Activated naive CD4-positive, alpha-beta T cell (primary cell): ENCODE measurements at places on chromosomes 2 and 18.

- no peak for DNase-seq
Observed at GRCh38 chr2:5385596-5385995, 306.6 kb upstream of the SOX11 start.

GRCh38 chr2:204486805-204487204 lies 58.5 kb upstream of the PARD3B start:
- DNase-seq = no peak

GRCh38 chr2:227423656-227424499 lies 36.1 kb upstream of the SCYGR1 start:
- DNase-seq = no peak

DNA sequence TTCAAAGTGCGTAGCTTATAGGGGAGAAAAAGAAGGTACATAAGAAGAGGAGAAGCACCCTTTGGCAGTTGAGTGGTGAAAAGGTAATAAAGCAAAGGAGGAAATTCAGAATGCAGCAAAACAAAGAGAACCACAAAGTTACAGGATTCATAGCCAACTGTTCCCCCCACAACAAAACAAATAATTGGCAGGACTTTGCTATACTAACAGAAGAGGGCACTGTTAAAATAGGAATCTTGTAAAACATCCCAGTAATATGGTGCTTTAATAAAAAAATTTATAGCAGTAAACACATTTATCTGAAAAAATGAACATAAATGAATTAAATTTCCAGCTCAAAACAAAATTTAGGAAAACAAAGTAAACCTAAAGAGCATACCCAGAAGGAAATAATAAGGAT lies 42.3 kb downstream of the R3HDM1 start:
- no peak for DNase-seq

GRCh38 chr2:105426626-105427292 lies 27.9 kb upstream of the FHL2 start:
- no peak for DNase-seq

GRCh38 chr2:165149439-165149838 lies 54.4 kb downstream of the SCN3A start:
- no peak for DNase-seq

DNA sequence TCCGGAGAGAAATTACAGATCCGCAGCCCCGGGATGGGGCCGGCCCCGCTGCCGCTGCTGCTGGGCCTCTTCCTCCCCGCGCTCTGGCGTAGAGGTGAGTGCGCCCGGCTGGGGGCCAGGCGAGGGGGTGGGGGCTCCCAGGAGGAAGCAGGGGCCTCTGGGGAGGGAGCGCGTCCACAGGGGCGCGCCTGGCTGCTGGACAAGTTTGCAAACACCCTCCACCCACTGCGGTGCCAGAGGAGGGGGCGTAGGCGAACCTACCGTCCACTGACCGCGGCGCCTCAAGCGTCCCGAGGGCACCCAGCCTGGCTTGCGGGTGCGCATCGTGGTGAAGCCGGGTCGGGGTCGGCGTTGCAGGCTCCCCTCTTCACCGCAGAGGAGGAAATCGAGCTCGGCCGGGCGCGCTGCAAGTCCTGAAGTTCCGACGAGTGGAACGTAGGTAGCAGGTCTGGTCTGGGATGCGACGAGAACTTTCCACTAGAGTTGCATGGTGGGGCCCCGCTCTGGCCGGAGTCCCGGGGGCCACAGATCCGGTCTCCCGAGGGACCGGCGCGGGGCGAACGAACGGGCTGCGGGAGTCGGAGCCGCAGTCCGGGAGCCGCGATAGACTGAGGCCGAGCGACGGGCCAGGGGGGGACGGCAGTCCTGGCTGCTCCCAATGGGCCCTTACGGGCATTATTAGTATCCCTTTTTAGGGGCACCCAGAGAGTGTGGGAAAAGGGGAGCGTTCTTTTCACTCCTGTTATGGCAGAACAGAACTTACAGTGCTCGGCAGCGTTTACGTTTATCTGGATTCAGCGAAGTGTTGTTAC lies 502 bp downstream of the MERTK start:
- no peak for DNase-seq

GRCh38 chr18:6661692-6662415 lies 67.7 kb upstream of the ARHGAP28 start:
- DNase-seq = no peak

- no peak for DNase-seq
Observed at GRCh38 chr2:149800624-149801542, 213.3 kb upstream of the MMADHC start.

- DNase-seq = no peak
Observed at GRCh38 chr18:30527226-30527625, 515.3 kb downstream of the DSC3 start.

GRCh38 chr18:12880541-12880910 lies 3.5 kb downstream of the PTPN2 start:
- DNase-seq = no peak

DNA sequence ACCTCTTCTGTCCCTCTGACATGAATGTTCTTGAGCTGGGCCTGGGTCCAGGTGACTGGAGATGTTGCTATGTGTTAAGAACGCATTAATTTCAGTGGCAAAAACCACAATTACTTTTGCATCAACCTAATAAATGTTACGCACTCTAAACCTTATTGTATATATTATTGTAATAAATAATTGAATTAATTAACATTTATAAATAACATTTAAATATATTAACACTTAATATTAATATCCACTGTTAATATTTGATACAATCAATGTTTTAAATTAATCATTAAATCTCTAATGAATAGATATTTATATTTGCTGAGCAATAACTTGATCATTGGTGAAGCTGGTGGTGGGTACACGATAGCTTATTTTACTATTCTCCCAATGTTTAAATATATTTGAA lies 97.4 kb downstream of the KCNF1 start:
- DNase-seq = no peak

DNA sequence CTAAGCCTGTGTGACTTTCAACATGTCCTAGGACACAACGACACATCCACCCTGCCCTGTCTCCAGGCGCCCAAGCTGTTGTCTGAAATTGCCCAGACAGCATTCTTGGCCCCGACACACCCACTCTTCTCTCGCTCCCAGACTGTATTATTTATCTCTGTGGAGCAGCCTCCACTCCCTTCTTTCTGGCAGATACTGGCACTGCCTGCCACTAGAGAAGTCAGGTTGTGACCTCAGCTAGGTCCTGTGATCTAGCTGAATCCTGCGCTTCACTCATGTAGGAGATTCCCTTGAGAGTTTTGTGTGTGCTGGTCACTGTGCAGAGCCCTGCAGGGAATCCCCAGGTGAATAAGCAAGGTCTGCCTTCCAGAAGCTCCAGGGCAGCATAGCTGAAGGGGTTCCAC lies 77.1 kb upstream of the TNP1 start:
- DNase-seq = no peak

GRCh38 chr2:212073360-212073759 lies 465.2 kb downstream of the ERBB4 start:
- DNase-seq = no peak

DNA sequence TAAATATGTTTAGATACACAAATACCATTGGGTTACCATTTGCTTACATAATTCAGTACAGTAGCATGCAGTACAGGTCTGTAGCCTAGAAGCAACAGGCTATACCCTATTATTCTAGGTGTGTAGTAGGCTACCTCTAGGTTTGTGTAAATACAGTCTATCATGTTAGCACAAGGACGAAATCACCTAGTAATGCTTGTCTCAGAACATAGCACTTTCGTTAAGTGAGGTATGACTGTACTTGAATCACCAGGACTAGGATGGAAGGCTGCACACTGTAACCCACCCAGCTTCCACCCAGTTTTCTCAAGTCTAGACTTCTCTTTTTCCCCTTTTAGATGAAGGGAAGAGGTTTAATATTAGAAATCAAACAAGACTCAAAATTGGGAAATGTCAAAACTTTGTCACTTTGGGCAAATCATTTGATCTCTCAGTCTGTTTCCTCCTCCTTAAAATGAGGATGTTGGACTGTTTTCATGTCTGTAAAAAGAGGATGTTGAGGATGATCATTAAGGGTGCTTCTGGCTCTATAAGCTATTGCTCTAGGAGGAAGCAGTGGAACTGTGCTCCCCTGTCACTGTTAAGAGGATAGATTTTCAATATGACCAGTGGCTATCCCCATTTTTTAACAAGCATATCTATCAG lies 3.7 kb upstream of the SOCS6 start:
- DNase-seq = no peak

DNA sequence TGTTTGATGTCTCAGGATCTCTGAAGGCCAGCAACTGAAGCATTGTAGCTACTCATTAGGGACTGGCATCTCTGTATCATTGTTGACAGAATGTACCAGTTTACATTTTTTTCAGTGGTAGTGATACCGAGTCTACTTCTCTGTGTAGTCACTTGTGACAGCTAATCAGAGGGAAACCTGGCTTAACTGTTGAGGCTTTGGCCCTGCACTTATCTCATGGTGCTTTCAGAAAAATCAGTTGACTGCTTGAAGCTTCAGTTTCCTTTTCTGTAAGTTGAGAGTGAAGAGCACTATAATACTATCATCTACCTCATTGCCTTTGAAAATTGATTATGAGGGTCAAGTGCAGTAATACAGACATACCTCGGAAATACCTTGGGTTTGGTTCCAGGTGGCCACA lies 90.0 kb downstream of the COMMD1 start:
- DNase-seq = no peak

DNA sequence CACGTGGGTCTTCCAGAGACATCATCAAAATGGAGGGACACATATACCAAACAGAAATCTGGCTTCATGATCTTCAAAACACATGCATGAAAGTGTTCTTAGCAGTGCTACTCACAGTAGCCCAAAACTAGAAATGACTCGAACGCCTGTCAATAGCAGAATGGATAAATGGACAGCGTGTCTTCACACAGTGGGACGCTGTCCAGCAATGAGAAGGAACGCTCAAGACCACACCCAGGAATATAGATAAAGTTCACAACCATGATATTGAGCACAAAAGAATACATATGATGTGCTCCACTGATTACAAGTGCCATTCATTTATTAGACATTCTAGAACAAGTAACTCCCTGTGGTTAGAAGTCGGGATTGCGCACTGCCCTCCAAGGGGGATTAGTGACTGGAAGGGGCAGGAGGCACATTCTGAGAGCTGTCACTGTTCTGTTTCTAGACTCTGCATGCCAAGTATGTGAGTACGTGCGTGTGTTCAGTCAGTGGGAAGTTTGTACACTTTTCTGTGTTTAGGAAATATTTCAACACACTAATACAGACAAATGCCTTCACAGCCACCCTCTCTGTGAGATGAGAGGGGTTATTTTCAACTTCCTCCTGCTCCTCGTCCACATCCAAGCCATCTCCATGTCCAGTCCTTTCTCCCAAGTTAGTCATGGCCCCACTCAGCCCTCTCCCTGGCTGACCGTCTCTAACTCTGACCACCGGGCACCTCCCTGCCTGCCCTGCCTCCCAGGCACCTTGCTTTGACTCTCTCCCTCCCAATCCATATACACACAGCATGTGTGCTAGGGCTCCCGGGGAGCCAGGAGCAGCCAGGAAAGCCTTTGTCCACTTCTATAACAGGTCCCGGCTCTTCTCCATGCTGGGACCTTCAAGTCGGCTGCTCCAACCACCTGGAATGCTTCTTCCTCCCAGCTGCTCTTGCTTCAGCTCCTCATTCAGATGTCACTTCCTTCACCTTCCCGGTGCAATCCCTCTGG lies 26.9 kb upstream of the TNS1 start:
- DNase-seq = no peak

DNA sequence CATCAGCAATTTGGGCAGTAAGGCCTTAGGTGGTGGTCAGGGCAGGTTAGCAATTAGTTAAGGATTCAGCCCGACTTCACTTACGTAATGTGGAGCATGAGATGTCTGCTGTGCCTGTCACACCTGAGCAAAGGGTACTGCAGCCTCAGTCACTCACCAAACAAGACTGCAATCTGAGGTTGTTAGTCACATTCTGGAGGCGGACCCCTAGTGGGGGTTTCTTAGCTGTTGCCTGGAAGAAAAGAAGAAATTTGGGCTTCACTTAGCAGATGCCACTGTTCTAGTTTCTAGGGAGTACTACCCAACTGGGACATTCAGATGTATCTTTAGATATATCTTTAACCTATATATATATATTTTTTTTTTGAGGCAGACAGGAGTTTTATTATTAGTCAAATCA lies 529.9 kb downstream of the SLC4A3 start:
- DNase-seq = no peak

GRCh38 chr2:54895730-54896129 lies 154.5 kb downstream of the RTN4 start:
- no peak for DNase-seq

GRCh38 chr2:204251158-204251997 lies 293.9 kb upstream of the PARD3B start:
- no peak for DNase-seq

DNA sequence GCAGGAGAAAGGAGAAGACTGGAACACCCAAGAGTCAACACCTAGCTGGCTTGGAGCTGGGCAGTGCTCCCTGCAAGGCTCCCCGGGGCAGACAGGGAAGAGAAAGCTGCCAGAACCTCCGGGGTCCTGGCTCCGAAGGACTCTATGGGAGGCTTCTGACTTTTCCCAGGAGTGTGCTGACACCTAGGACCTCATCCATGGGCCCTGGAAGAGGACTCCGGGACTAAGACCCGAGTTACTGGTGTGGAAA lies 37.8 kb upstream of the ATP6V1B1 start:
- DNase-seq = no peak

DNA sequence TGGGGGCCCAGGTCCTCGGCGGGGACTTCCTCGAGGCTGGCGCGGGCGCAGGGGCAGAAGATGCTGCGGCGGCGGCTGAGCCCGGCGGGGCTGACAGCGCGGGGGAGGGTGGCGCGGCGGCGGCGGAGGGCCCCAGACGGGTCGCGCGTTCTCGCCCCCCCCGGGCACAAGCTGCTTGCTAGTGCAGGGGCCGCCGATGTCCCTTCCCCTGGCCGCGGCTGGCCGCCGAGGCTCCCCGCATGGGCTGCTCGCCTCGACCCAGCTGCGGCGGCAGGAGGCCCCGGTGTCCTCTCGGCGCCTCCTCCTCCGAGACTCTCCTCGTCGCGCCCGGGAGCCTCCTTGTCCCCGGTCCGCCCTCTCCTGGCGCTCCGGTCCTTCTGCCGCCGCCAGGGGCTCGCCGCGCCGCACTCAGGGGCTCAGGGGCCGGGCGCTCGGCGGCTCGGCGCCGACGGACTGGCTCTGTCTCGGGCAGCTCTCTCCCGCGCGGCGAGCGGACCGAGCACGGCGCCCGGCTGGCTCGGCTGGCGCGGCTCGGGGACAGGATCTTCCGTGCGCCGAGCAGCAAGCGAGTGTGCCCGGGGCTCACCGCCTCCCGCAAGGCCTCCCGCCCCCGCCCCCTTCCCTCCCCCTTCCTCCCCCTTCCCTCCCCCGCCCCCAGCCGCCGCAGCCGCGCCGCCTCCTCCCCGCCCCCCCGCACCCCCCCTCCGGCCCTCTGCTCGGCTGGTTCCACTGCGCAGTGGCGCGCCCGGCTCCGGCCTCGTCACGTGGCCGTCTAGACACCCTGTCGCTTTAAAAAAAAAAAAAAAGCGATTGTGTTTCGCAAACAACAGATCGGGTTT lies 902 bp upstream of the SMAD7 start:
- DNase-seq = peak; percentile 39

GRCh38 chr2:10303181-10303693 lies 533 bp downstream of the HPCAL1 start:
- peak; percentile 38 for DNase-seq
